ENCODE measurements at places on chromosomes 2 and 18.
A peak's percentile ranks its signal among the peaks of the same experiment; 100 is the strongest.

- DNase-seq, result no peak
These were observed 17.5 kb downstream of the YWHAQ start for GRCh38 chr2:9613291-9613690.

GRCh38 chr18:54381640-54382039, 23.9 kb downstream of the C18orf54 start:
- no peak for DNase-seq

DNA sequence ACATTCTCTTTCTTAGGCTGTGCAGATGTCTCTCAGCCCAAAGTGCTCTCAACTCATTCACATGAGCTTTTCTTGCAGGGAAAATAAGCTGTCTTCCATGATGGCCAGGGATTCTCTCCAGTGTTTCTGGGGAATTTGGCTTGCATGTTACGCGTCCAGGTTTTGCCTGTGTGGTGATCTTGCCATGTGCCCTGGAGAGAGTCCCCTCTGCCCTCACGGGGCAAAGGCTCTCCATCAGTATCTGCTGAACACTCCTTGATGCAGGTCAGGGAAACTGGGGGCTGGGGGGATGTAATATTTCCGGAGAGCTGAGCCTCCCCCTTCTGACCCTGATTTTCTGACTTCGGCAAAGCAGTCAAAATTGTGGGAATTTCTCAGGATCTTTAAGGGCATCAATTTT, 87.6 kb downstream of the ACKR3 start:
- no peak for DNase-seq

GRCh38 chr2:39780825-39781600, 2.0 kb upstream of the THUMPD2 start:
- no peak for DNase-seq

GRCh38 chr2:103287746-103288145, 525.9 kb downstream of the TMEM182 start:
- no peak for DNase-seq

- DNase-seq, result no peak
These were observed 91.7 kb upstream of the ASB18 start for GRCh38 chr2:236355911-236356310.

DNA sequence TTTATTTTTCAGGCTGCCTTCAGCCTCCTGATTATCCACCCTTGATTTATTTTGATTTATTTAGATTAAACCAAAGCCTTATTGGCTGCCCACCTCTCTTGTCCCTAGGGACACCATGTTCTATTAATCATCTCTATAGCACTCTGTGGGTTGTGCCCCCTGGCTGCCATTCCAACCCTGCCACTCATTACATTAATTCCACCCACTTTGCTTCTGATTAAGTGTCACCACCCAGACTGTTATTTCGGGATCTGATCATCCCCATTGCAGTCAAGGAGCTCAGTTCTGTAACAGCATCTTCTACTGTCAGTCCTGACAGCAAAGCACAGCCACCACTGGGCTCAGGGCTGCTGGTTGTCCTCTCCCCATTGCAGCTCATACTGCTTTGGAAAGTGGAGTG, 175.1 kb upstream of the DDX18 start:
- no peak for DNase-seq

DNA sequence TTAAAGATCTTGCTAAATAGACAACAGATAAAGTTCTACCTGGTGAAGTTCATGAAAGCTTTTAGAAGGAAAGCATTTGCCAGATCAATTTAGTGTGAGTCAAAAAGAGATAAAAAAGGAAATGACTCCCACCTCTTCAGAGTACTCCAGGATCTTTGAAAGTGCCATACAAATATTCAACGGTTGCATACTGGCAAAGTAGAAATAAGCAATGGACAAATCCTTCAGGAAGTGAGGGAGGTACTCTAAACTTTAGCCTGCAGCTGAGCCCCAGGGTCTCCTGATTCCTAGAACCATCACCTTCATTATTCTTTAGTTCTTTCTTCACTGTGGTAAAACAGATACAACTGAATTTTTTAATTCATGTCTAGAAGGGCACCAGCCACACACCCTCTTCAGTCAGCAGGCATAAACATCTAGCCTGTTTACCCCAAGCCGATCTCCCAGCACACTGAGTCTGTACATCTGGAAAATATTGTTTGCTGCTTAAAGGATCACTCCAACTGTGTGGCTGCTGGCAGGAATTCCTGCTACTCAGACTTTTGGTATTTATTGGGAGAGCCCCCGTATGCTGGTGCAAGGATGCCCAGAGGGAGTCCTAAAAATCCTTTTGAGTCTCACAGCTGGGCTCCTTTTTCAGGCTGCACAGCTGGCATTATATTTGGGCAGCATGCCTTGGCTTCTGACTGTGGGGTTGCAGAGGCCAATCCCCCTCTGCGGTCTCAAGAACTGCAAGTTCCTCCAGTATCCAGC, 72.3 kb upstream of the SESTD1 start:
- no peak for DNase-seq

DNA sequence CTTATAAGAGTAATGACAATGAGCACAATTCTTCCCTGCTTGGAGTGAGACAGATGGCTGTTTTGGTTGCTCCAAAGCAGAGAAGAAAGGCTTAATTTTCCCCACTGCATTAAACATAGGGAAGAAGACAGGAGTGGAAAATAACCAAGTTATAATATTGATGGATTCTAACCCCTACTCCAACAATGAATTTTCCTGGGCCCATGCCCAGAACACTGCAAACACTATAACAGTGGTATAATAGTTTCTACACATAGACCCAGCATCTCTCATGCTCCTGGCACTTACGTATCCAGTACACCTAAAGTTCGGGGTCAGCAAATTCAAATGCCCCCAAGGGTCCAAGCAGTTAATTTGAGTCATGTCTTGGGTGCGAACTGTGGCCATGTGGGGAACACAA, 613.4 kb downstream of the PLCL1 start:
- DNase-seq, result no peak

DNA sequence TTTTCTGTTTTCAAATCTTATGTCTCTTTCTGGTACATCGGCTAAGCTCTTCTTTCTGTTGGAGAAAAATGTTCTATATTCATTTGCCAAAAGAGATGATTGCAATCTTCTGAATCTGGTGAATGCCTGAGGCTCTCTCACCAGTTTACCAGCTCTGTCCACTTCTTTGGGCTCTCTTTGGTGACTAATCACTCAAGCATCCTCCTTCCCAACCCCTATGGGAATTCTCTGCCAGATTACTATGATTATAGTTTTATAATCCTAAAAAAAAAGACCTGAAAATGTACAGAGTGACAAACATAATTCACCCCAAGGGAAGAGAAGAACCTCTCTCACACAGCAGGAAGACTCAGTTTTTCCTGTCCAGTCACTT, 187.3 kb downstream of the CAMKMT start:
- DNase-seq, result no peak

GRCh38 chr2:16254356-16254965, 314.1 kb downstream of the MYCN start:
- no peak for DNase-seq

DNA sequence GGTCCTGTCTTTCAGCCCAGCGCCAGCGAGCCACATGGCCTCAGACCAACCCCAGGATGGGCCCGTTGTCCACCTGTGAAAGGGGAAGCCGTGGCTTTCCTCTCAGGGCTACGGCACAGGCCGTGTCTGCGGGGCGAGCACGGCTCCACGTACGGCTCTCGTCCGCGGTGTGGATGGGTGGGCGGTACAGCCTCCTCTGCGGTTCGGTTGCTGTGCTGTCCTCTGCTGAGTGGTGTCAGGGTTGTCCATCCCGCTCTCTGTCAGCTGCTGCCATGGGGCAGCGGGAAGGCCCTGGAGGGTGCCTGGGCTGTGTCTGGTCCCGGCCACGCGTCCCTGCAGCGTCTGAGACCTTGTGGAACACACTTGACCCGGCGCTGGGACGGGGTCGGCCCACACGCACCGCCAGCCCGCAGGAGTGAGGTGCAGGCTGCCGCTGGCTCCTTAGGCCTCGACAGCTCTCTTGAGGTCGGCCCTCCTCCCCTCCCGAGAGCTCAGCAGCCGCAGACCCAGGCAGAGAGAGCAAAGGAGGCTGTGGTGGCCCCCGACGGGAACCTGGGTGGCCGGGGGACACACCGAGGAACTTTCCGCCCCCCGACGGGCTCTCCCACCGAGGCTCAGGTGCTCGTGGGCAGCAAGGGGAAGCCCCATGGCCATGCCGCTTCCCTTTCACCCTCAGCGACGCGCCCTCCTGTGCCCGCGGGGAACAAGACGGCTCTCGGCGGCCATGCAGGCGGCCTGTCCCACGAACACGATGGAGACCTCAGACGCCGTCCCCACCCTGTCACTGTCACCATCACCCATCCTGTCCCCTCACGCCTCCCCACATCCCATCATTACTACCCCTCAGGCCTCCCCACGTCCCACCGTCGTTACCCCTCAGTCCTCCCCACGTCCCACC, 128.7 kb downstream of the NFATC1 start:
- DNase-seq, result no peak

GRCh38 chr2:203715744-203716143, 9.3 kb downstream of the CD28 start:
- no peak for DNase-seq

- no peak for DNase-seq
These were observed 6.1 kb downstream of the PPP4R1 start for GRCh38 chr18:9608298-9608697.

- no peak for DNase-seq
These were observed 84.6 kb upstream of the RFX8 start for GRCh38 chr2:101559551-101559950.

DNA sequence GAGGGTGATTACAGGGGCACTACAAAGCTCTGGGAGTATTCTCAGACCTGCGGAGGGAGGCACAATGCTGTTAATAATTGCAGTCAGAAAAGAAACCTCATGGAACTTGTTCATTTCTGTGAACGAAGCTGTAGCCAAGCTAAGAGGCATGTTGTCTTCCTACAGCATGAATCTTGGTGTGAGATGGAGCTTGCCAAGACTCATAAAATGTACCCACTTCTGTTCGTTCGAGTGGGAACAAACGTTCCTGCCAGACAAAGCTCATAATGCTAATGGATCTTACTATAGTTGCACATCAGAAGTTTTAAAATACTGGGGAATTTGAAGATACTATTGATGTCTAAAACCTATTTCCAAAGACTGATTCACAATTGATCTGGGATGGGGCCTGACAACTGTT, 489.1 kb downstream of the ZEB2 start:
- no peak for DNase-seq

DNA sequence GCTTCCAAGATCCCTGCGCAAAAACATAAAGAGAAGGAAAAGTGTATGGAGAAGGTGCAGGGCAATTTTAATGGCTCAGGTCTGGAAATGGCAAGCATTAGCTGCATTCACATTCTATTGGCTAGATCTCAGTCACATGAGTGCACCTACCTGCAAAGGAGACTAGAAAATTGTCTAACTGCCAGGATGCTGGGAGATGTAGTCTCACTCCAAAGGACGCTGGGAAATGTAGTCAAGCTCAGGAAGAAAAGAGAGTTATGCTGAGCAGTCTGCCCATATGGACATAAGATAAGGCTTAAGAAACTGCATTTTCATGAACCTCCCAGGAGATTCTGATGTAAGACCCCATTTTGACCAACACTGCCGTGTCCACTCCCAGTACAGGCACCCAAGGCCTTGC, 9.5 kb upstream of the KLHL29 start:
- DNase-seq, result no peak

- no peak for DNase-seq
These were observed 6.4 kb downstream of the ITSN2 start for GRCh38 chr2:24353973-24354372.

DNA sequence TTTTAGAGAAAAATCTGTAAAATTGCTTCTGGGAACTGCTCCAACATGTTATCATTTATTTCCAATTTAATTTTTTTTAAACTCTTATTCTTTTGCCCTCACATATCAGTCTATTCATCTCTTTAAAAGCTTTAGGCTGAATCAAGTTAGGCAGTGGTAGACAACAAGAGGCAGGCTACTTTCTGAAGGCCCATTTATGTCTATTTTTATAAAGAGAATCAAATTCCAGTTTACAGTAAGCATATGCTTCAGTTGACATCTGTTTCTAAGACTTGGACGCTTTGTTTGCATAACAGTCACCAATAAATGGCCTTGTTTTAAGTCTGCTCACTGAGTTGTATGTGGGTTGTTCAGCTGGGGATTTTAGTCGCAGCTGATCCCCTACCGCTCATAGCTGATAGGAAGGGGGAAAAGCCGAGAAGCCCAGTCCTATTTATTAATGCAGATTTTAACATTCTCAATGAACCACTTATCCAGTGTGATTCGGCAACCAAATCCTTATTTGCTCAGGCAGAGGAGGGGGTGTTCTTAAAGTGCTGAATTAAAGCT, 260.4 kb upstream of the SIX3 start:
- no peak for DNase-seq

DNA sequence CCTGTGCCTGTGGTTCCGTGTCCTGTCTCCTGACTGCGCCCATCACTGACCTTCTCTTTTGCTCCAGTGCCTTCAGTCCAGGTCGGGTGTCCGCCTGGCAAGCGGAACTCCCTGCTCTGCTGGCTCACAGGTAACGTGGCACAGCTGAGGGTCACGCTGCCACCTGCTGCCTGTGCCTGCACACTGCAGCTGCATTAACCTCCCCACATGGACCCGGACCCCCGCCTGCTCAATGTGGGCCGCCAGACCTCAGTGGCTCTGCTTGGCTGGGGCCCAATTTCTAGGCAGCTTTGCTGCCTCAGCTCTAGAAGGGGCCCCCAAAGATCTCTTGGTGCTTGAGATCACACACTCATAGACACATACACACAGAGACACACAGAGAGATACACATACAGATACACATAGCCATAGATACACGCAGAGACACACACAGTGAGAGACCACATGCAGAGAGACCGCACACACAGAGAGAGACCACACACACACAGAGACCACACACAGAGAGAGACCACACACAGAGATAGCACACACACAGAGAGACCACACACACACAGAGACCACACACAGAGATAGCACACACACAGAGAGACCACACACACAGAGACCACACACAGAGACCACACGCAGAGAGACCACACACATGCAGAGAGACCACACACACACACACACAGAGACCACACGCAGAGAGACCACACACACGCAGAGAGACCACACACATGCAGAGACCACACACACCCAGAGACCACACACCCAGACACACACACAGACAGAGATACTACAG, 14.9 kb upstream of the CNNM3 start:
- DNase-seq, result peak; percentile 56

GRCh38 chr18:32478317-32478716, 7.6 kb upstream of the GAREM1 start:
- DNase-seq, result no peak

DNA sequence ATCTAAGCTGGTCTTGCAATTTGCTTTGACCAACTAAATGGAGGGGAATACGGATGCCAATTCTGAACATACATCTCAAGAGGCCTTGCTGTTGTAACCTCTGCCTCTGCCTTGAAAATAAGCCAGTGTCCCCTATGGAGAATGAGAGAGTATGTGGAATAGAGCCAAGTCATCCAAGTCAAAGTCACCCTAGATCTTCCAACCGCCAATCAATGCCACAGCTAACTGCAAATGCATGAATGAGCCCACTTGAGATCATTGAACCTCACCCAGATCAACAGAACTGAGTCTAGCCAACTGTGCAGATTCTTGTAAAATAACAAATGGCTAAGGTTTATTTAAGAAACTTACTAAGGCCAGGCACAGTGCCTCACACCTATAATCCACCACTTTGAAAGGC, 139.8 kb upstream of the TANK start:
- DNase-seq, result no peak

All from stimulated activated CD4-positive, alpha-beta T cell treated with anti-CD3 and anti-CD28 coated beads, TNF-alpha, amount 100 ng/mL, for 24 hours (primary cell).